Pericardium fibroblast (primary cell): ENCODE measurements at places on chromosomes 3 and 15. TPM values are rescaled to one million over a fixed set of nuclear protein-coding genes. Genes with fewer than 3 reads are reported as not detected.

Gene ARPP21
- total RNA-seq = 3.0 TPM in 1 of 2 replicates, not detected in the other

Gene PSTPIP1
- 0.23 and 0.85 TPM in 2 replicates for total RNA-seq

Gene TM4SF4
- not detected in 2 replicates for total RNA-seq

Gene ESYT3
- total RNA-seq = 0.85 and 1.4 TPM in 2 replicates

Gene NEK11
- total RNA-seq = 3.2 and 6.9 TPM in 2 replicates

Gene PP2D1
- not detected in 2 replicates for total RNA-seq

Gene EXD1
- not detected in 2 replicates for total RNA-seq

Gene HYAL2
- total RNA-seq = 59.3 and 80.8 TPM in 2 replicates

Gene SERPINI2
- not detected in 2 replicates for total RNA-seq

Gene CCDC12
- total RNA-seq = 13.9 and 23.2 TPM in 2 replicates

Gene CCR4
- under 0.01 TPM in 1 of 2 replicates, not detected in the other for total RNA-seq

Gene DNASE1L3
- total RNA-seq = 0.35 TPM in 1 of 2 replicates, not detected in the other
